ENCODE measurements at places on chromosomes 5 and 9.

DNA sequence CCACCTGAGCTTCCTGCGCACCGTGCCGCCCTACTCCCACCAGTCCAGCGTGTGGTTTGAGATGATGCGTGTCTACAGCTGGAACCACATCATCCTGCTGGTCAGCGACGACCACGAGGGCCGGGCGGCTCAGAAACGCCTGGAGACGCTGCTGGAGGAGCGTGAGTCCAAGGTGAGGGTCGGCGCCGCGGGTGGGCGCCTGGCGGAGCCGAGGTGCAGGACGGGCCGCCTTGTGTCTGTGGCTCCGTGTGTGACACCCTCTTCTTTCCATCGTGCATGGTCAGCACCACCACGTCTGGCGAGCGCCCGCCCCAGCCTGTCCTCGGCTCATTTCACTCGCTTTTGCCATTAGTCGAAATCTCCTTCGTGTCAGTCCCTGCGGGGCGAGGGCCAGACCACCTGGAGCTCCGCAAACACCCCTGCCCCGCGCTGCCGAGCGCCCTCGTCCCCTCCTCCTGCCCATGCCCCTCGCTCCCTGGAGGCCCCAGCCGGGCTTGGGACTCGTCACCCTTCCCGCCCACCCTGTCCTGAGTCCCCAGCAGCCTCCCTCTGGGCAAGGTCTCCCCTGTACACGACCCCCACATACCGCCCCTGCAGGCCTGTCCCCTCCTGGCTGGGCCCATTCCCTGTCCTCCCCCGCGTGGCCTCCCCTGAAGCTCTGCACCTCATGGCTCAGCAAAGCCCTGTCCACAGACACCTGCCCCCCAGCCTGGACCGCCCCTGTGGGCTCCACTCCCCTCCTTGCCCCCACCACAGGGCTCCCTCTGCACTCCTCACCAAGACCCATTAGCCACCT is 7.0 kb downstream of the GRIN1 start:
- no peak for DNase-seq

- DNase-seq = no peak
Observed at GRCh38 chr5:135991429-135991828, 36.6 kb upstream of the LECT2 start.

DNA sequence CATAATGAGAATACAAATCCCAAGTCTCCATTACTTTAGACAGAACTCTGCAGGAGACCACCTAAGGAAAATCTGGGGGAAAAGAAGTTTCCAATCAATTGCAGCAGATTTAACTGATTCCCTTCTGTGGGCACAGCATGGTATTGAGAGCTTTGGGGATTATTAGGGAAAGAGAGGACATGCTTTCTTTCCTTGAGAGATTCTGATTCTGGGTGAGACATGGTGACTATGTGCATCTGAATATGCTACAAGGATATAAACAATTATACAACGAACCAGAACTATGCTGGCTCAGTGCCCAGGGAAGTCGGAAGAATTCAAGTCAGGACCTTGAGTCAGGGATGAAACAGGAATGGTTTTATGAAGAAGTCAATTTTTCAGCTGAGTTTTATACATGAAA is 183.7 kb downstream of the PDE4D start:
- peak; percentile 45 for DNase-seq

DNA sequence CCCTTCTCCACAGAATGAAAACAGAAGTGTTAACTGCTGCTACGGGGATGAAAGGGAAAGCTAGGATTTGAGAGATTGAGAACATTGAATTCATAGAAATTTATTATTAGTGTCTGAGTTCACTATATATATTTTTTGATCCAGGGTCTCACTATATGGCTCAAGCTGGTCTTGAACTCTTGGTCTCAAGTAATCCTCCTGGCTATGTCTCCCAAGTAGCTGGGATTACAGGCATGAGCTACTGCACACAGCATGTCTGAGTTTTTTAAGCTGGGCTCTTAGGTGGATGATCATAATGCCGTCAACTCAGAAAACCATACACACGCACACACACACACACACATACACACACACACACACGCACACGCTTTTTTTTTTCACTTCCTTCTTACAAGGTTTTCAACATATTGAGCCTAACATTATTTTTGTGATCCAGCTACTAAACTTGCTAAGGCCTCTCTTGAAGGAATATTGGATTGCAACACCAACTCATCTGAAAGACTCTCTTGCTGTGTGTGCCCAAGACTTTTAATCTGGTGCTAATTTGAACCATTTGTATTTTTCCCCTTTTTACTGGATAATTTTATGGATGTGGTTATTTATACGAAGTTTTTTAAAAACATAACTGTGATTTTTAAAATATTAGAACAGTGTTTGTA is 1045.4 kb downstream of the DTWD2 start:
- no peak for DNase-seq

GRCh38 chr5:146196459-146197048 is 6.9 kb upstream of the RBM27 start:
- DNase-seq = no peak

DNA sequence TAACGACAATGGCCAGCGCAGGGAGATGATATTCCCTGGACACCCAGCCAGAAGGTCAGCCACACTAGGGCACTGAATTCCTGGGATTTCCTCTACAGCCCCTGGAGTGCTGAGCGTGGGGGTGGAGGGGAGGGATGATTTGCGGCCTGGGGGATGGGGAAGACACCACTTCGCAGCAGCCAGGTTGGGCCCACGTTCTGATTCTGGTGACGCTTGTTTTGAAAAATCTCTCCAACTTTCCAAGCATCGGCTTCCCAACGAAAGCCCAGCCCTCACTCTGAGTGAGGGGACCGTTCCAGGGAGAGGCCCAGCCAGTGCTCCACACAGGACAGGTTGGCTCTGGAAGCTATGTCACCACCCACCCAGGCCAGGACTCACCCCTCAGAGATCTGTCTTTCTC is 5.4 kb downstream of the GFPT2 start:
- DNase-seq = no peak

All from AG04449 (cell line).